ENCODE measurements at places on chromosomes 3 and 15. TPM values are rescaled to one million over a fixed set of nuclear protein-coding genes. Genes with fewer than 3 reads are reported as not detected.

GRCh38 chr15:91706322-91707032 is 147.0 kb upstream of the SLCO3A1 start:
- no peak overlapping the region for H3K4me3 ChIP-seq
- DNase-seq: no peak
- no peak overlapping the region for H3K27ac ChIP-seq
- no peaks in the 10 kb centered on the region for H3K36me3 ChIP-seq
- H3K27me3 ChIP-seq: no peaks in the 10 kb centered on the region
- no peaks in the 10 kb centered on the region for H3K4me1 ChIP-seq

Gene MUC20
- total RNA-seq: 23.8 TPM

GRCh38 chr3:140508550-140508949 is 169.3 kb upstream of the TRIM42 start:
- H3K27me3 ChIP-seq: no peaks in the 10 kb centered on the region
- no peak overlapping the region for H3K27ac ChIP-seq
- no peak overlapping the region for H3K4me3 ChIP-seq
- DNase-seq: no peak
- no peaks in the 10 kb centered on the region for H3K4me1 ChIP-seq

Gene RRP9
- 12.5 TPM for total RNA-seq

- no peaks in the 10 kb centered on the region for H3K27me3 ChIP-seq
- DNase-seq: no peak
- H3K36me3 ChIP-seq: no peaks in the 10 kb centered on the region
- H3K4me1 ChIP-seq: no peaks in the 10 kb centered on the region
These were observed 758.6 kb upstream of the CFAP20DC start for GRCh38 chr3:59808446-59808845.

DNA sequence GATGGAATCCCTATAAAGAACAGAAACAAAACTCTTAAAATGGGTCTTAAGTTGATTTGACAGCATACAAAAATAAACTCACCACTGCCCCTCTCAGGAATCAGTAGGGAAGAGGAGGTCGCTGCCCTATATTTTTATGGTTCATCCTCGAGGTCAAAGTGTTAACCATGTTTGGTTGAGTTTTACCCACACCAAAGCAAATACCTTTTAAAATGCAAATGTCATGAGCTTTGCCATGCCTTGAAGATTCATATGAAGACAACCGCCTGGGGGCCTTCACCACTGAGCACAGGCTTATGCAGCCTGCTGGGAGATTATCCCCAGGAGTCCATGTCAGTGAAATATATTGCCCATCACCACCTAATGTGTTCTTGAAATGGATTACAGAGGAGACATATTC is 66.1 kb downstream of the GLB1 start:
- H3K36me3 ChIP-seq: no peaks in the 10 kb centered on the region
- no peak for DNase-seq
- H3K27me3 ChIP-seq: no peaks in the 10 kb centered on the region

- no peaks in the 10 kb centered on the region for H3K36me3 ChIP-seq
- no peak for DNase-seq
- H3K4me3 ChIP-seq: no peak overlapping the region
These were observed 10.1 kb downstream of the SEMA3F start for GRCh38 chr3:50164984-50165909.

Gene TUSC7
- not detected for total RNA-seq
